ENCODE measurements at places on chromosomes 5 and 9.

DNA sequence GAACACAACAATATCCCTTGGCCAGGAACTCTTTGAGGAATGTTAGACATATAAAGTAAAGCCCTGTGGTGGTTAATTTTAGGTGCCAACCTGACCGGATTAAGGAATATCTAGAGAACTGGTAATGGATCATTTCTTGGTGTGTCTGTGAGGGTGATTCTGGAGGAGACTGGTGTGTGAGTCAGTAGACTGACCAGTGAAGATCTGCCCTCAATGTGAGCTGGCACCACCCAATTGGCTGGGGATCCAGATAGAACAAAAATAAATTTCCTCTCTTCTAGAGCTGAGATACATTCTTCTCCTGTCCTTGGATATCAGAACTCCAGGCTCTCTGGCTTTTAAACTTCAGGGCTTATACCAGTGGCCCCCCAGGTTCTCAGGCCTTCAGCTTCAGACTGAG lies 56.2 kb upstream of the TNPO1 start:
- no peak for DNase-seq

- DNase-seq, result no peak
Measured at GRCh38 chr5:166349046-166349445, 1942.4 kb upstream of the WWC1 start.

- no peak for DNase-seq
Measured at GRCh38 chr9:117088140-117088539, 326.7 kb downstream of the ASTN2 start.

- no peak for DNase-seq
Measured at GRCh38 chr5:97488126-97488668, 305.1 kb upstream of the RIOK2 start.

DNA sequence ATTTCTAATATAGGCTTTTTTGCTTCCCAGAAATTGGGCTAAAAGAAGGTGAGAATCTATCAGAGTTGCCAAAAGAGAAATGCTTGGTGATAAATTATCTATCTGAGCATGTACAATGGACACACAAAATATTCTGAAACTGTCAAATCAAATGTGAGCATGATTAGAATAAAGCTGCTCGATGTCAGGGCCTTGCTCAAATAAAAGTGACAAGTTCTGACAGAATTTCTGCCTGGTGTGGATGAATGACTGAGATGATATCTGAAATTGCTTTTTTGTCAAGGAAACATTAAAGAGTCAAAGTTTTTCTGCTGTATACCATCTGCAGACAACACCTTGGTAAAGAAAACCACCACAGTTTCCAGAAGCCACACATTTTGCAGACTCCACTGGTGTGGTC lies 128.8 kb downstream of the GABRG2 start:
- DNase-seq, result no peak

DNA sequence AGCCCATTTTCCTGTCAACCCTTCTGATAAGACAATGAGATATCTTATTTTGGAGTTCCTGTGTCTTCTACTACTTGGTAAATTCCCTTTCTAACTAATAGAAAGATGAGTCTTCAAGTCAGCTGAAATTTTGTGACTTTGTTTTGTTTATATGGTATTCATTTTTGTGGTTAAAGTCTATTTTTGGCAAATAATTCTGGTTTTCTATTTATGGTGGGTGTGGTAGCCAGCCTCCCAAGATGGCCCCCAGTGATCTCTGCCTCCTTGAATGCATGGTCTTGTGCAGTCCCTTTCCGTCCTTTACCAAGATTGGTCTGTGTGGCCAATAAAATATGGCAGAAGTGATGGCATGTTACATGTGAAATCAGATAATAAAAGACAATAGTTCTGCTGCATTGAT lies 91.5 kb downstream of the NR3C1 start:
- no peak for DNase-seq

DNA sequence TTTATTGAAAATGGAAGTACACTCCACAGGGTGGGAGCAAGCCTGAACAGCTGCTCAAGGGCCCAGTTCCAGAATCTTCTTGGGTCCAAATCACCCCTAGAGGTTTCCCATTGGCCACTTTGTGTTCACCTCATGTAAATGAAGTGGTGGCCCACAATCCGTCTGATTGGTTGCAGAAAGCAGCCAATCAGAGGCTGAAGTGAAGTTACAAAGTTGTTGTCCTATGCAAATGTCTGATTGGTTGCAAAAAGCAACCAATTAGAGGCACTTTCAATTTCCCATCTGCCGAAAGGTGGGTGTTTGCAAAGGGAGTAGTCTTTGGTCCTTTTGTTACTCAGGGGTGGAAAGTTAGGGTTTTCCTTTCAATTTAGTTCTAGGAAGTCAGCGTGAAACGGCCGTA lies 8.8 kb downstream of the TMEM171 start:
- DNase-seq, result no peak

DNA sequence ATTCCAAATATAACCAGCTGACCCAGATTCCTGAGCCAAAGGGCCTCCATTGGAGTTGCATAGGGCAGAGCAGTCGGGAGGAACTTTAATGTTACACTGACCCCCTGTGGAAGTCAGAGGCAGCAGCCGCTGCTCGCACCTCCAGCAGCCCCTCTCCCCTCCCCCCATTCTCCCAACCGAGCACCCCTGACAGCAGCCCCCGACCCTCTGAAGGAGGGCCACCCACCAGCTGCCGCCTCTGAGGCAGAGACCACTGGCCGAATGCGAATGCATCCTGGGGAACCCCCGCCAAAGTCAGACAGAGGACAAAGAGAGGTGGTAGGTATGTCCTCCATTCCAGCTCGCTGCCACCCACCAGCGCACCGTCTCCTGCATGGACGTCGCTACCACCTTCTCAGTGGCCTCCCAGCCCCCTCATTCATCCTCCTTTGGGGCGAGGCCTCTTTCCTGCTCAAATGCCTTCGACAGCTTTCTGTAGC lies 231.0 kb downstream of the CDK5RAP2 start:
- peak; percentile 55 for DNase-seq

DNA sequence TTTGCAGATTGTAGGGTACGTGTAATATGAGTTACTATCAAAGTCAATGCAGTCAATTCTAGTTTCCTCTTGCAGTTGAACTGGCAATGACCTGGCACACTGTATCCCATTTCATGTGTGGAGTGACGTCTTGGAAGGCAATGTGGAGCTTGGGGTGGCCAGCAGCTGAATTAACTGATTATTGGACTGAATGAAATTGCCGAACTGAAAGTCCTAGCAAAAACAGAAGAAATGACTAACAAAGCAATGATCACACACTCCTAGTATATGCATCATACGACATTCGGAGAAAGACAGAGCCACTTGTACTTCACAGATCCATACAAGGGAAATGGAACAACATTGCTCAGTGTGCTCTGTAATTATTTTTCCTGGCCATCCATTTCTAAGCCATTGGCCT lies 259.1 kb upstream of the DAPK1 start:
- DNase-seq, result no peak

GRCh38 chr9:80320916-80321315 lies 749.2 kb downstream of the TLE4 start:
- DNase-seq, result no peak

GRCh38 chr5:115946655-115947054 lies 15.6 kb upstream of the LVRN start:
- DNase-seq, result no peak

DNA sequence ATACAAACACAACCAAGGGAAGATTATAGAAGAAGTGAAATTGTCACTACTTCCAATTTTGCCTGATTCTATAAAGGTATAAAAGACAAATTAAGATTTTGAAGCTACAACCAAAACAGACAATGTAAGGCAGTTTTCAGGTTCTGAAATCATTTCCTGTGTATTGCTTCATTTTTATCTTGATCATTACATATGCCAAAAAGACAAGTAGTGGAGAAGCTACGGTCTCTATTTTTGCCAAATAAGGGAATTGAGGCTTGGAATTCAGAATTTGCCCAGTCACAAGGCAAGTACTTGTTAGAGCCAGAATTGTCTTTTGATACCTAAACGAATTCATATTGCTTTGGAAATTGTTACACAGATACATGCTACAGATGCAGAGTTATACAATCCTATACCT lies 20.6 kb downstream of the EDIL3 start:
- DNase-seq, result no peak

- no peak for DNase-seq
Measured at GRCh38 chr5:119071561-119071995, 691 bp downstream of the DMXL1 start.

- no peak for DNase-seq
Measured at GRCh38 chr5:74067748-74068541, 441.9 kb downstream of the ARHGEF28 start.

- peak; percentile 57 for DNase-seq
Measured at GRCh38 chr5:172834415-172835289, 601 bp downstream of the ERGIC1 start.

- DNase-seq, result no peak
Measured at GRCh38 chr5:154081246-154081645, 42.5 kb downstream of the MFAP3 start.

DNA sequence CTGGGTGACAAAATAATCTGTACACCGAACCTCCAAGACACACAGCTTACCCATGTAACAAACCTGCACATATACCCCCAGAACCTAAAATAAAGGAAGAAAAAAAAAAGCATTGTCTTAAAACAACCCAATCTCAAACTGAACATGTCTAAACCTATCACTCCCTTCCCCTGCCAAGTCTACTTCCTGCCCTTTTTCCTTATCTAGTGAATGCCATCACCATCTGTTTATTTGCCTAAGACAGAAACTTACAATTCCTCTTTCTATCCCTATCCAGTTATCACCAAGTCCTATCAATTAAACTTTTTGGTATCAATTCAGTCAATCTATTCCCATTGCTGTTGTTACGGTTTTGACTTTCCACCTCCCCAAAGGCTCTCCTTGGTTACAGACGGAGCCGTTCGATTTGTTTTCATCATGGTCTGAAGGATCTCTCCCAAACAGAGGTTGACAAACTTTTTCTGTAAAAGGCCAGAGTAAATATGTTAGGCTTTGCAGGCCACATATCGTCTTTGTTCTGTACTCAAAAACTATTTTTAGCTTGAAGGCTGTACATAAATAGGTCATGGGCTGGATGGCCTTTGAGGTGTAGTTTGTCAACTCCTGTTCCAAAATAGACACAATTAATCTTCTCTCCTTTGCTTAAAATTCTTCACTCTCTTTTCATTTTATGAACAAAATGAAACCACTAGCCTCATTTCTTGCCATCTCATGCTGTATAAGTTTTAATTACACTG lies 12.1 kb downstream of the NOL8 start:
- no peak for DNase-seq

DNA sequence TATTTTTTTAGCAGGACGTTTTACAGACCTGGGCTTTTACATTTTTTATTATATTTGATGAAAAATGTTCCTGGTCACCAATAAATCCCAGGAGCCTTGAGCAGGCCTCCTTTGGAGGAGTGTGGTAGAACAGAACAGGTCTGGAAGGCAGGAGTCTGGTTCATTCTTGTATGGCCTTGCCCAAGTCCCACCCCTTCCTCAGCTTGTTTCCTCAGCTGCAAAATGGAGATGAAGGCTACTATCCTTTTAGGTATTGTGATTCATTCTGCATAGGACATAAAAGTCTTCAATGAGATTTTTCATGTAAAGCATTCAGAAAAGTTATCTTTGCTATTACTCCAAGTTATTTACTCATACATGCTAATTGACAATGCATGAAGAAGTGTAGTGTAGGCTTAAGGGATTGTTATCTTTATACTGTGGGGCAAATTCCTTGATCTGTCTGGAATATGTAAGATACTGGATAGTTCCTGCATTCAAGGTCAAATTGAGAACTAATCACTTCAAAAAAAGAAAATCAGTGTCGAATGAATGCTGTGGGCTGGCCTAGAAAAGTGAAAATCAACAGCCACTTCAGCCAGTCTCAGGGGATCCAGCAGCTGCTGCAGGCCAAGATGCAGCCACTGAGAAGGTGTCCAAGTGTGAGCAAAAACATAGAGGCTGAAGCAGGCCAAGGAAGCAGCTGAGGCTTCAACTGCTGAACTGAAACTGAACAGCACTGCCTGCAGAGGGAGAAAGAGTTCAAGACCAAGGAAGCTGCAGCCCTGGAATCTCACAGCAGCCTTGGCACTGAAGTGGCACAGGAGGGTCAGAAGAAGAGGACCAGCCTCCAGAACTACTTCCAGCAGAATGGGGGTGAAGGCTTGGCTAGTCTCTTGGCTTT lies 15.5 kb upstream of the SLC36A3 start:
- peak; percentile 49 for DNase-seq

GRCh38 chr9:133563291-133563796 lies 28.8 kb downstream of the ADAMTSL2 start:
- no peak for DNase-seq

GRCh38 chr5:54397420-54397819 lies 58.1 kb upstream of the HSPB3 start:
- no peak for DNase-seq

DNA sequence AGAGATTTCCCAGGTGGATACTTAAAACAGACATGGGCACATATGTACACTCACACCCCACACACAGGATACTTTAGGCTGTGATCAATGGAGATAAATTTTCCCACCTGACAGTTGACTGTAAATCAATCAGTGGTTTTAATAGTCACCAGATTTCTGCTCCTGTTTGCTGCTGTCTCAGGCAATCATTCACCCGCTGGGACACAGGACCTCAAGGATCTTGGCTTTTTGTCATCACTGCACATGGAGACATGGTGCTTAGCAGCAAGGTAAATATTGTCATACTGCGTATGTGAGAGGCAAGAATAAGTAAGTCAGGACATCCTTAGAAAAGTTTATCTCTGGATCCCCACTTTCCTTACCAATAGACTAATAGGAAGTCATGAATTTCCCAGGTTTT lies 60.8 kb upstream of the KLF9 start:
- DNase-seq, result no peak

- no peak for DNase-seq
Measured at GRCh38 chr9:88801214-88801796, 190.0 kb upstream of the S1PR3 start.

- DNase-seq, result no peak
Measured at GRCh38 chr9:9045572-9045971, 1246.0 kb upstream of the DMAC1 start.

- no peak for DNase-seq
Measured at GRCh38 chr9:129198319-129199043, 20.4 kb upstream of the IER5L start.

- DNase-seq, result no peak
Measured at GRCh38 chr5:135439231-135440205, 7.6 kb downstream of the DCANP1 start.

DNA sequence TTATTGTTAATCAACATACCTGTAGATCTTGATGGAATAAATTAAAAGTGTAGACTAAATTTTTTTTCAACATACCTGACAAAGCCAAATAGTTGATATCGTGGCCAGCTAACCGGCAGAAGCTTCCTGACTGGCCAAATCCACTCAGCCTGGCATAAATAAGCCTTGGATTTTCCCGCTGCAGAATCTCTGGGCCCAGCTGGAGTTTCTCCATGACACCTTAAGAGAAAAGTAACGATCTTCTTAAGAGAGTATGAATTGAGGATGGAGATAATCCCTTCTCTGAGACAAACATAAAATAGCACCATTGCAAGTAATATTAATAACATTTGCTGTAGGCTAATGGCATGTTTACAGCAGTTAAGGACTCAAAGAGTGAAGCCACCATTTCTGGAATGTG lies 2.2 kb downstream of the AMACR start:
- no peak for DNase-seq
